Activated T-helper 1 cell treated with anti-CD3 and anti-CD28 coated beads, Interleukin-2, amount 50 U/mL, for 16 hours (primary cell): ENCODE measurements at places on chromosomes 5 and 9.

- DNase-seq, result no peak
Measured at GRCh38 chr5:5178136-5178535, 38.0 kb downstream of the ADAMTS16 start.

GRCh38 chr5:105504-106070 lies 13.6 kb downstream of the PLEKHG4B start:
- DNase-seq, result no peak

GRCh38 chr9:37374892-37375291 lies 47.6 kb upstream of the GRHPR start:
- no peak for DNase-seq

DNA sequence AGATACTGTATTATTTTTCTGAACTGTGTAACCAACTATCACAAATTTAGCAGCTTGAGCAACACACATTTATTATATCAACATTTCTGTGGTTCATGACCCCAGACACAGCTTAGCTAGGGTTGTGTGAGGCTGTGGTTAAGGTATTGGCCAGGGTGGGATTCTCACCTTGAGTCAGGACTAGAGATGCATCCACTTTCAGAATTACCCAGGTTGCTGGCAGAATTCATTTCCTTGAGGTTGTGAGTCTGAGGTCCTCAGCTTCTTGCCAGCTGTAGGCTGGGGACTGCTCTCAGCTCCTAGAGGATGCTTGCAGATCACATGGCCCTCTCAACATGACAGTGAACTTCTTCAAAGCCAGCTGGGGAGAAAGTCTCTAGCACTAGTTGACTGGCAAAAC lies 122.5 kb upstream of the RASGRF2 start:
- DNase-seq, result no peak

DNA sequence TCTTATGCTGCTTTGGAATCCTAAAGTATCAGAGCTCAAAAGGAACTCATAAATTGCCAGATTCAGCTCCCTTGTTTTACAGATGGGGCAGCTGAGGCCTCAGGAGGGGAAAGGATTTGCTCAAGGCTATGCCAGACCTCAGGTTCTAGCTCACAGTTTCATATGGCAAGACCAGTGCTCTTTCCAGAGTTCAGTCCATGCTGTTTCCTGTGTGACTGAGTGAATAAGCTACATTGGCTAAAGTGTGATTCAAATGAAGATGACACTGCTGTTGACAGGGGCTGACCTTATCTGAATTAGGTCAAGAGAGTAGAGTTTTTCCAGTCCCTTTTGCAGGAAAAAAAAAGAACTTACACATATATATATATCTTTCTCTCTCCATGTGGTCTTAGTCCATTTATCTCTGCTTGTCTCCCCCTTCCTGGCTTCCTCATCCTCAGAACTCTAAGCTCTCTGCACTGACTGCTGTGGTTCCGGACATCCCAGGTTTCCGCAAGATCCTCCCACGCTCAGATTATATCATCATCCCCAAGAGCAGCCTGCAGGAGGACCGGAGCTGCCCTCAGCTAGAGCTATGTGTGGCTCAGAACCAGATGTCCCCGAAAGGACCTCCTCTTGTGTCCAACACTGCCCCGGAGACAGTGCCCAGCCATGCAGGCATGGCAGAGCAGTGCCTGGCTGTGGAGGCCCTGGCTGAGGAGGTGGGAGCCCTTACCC lies 9.3 kb downstream of the HMGXB3 start:
- no peak for DNase-seq

GRCh38 chr5:35067985-35068384 lies 20.2 kb upstream of the AGXT2 start:
- no peak for DNase-seq

DNA sequence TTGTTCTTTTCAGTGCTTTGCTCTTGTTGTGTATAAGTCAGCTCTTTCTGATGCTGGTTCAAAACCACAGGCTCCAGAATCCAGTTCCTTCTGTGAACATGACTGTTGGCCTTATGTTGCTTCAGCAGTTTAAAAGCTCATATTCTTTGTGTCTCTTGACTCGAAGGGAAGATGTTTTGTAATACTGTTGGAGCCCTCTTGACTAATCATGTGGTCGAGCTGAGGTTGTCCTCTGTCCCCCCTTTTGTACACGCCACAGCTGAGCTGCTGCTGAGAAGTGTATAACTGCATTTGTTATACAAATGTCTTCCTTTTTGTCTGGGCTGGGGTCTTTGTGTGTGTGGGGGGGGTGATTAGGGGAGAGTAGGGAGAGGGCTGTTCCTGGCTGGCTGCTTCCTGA lies 35.8 kb downstream of the SLC36A1 start:
- DNase-seq, result no peak

- DNase-seq, result no peak
Measured at GRCh38 chr9:4674783-4675182, 4.6 kb upstream of the CDC37L1 start.

- no peak for DNase-seq
Measured at GRCh38 chr5:67451640-67452279, 255.2 kb upstream of the CD180 start.

GRCh38 chr5:42824347-42824976 lies 12.8 kb upstream of the SELENOP start:
- DNase-seq, result no peak

- DNase-seq, result no peak
Measured at GRCh38 chr9:128406848-128407391, 13.7 kb upstream of the CERCAM start.

DNA sequence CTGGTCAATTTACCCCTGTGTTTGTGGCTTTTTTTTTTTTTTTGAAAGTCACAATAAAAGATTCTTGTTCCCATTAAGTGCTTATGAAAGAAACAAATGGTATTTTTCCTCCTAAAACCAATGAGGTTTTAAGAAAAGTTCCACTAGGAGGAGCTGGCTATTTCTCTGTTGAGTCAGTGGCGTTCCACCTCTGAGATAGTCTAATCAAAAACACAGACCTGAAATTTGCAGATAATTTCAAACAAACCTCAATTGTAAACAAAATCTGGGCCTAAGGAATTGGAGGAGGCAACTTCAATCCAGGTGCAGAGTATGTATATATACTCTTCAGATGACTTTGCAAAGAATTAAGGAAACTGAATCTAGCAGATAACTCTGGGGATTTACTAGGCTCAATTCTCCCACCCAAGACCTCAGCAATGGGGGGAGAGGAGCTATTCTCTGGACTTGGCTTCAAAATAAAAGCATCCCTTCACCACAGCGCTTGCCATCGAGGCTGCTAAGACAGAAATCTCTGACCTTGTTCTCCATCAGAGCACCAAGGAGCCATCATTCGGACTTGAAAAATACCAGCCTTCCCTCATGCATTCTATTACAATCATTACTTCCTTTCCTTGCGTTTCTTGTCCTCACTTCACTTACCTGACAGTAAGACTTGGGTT lies 52.4 kb downstream of the FANCC start:
- DNase-seq, result no peak

- no peak for DNase-seq
Measured at GRCh38 chr5:59198365-59198764, 615.5 kb downstream of the RAB3C start.

- DNase-seq, result no peak
Measured at GRCh38 chr5:37847978-37848425, 8.2 kb upstream of the GDNF start.

GRCh38 chr5:126531543-126532120 lies 63.4 kb downstream of the ALDH7A1 start:
- no peak for DNase-seq

DNA sequence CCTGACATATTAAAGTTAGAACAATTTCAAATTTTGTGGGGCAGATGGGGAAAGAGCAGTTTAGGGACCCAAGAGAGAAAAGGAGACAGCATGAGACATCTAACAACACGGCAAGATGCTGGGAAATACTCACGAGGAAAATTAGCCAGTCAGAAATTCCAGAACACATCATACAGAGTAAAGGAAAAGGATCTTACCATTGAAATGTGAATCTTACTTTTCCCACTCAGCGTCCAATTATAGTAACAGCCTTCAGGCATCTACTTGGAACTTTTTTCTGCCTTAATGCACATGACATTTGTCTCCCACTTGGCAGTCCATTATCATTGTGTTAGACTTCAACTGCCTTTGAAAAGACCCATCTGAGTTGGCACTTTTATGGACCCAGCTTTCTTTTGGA lies 189.7 kb upstream of the SLC27A6 start:
- DNase-seq, result no peak

GRCh38 chr9:134688661-134689320 lies 47.2 kb downstream of the COL5A1 start:
- no peak for DNase-seq

DNA sequence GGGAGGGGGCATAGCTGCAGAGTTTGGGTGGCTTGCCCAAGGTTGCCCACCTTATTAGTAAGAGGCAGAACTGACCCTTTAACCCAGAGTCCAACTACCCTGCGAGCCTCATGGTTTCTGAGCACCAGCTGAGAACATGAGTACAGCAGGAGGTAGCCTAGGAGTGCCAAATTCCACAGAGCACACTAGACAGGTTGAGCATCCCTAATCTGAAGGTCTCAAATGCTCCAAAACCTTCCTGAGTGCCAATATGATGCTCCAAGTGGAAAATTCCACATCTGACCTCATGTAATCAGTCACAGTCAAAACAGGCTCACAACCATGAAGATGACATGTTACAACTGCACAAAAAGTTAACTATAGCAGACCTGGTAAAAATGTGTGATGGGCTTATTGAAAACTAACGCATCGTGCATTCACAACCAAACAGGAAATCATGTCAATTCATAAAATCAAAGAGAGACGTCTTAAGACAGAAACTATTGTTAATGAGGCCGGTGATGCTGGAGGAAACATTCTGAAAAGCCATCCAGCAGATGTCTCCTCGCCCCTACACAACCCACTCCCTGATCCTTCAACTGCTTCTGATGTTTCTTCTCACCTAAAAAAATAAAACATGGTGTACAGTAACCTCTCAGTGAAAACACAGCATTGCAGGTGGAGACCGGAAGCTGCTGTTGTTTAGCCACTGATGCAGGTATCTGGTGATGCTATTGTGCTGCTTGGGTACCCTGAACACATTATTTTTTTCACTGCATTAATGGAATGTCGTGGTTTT lies 25.0 kb downstream of the PTCH1 start:
- no peak for DNase-seq

GRCh38 chr5:98564836-98565235 lies 208.6 kb upstream of the RGMB start:
- DNase-seq, result no peak

- no peak for DNase-seq
Measured at GRCh38 chr5:26148569-26149107, 889.7 kb downstream of the CDH9 start.

DNA sequence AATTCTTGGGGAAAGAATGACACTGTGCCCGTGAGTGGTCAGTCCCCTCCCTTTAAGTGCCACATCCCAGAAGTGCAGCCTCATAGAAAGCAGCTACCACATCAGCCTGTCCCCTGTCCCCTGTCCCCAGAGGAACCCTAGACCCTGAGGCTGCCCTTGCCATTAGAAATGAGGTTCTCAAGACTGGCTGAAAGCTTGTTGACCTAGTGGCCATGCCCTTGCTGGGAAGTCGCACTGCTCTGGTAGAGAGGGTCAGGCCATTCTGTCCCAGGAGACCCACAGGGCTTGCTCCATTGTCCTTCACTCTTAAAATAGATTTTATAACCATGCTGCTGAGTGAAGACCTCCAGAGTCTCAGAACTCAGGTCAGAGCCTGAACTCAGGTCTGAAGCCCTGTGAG lies 184.5 kb downstream of the RGS3 start:
- no peak for DNase-seq

GRCh38 chr5:80959138-80959537 lies 1.0 kb upstream of the RASGRF2 start:
- no peak for DNase-seq
